ENCODE measurements at places on chromosomes 2 and 18.
A peak's percentile ranks its signal among the peaks of the same experiment; 100 is the strongest.

DNA sequence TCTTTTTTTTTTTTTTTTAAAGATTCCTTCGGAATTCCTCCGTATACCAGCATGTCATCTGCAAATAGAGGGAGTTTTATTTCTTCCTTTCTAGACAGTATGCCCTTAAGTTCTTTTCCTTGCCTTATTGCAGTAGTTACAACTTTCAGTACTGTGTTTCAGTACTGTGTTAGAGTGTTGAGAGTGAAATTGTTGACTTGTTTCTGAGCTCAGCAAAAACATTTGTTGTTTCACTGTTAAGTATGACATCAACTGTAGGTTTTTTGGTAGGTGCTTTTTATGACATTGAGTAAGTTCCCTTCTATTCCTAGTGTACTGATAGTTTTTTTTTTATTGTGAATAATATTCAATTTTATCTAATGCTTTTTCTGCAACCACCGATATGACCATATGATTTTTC, 43.9 kb downstream of the ACVR2A start:
- no peak for DNase-seq

DNA sequence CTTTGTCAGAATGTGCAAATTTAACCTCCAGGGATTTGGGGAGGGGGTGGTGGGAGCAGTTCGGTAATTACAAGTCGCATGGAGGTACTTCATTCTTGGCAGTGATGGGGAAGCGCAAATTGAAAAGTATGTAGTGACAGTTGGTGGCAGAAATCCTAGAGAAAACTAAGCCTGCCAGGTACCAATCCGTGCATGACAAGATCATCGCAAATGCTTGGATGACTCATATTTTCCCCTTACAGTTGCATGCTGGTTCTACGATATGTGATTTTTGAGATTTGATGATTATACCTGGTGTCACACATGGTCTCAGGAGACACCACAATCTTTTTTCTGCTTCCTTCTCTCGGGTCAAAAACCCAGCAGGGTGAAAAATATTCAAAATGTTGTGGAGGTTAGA, 479.7 kb upstream of the ID2 start:
- DNase-seq: no peak

DNA sequence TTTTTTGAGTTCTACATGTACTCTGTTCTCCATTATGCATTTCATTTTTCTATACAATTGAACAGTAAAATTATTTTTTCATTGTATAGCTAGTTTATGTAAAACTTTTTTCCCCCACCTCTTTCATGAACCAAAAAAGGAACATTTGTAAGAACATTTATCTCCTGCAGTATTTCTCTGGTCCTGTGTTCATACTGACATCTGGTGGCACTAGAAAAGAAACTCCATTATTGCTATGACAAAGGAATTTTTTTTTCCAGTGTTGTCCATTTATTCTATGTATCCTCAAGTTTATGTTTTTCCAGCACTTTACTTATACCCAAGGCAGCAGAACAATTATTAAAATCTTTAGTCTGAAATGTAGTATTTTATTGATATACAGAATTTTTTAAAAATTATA, 27.4 kb upstream of the CHAC2 start:
- DNase-seq: no peak

DNA sequence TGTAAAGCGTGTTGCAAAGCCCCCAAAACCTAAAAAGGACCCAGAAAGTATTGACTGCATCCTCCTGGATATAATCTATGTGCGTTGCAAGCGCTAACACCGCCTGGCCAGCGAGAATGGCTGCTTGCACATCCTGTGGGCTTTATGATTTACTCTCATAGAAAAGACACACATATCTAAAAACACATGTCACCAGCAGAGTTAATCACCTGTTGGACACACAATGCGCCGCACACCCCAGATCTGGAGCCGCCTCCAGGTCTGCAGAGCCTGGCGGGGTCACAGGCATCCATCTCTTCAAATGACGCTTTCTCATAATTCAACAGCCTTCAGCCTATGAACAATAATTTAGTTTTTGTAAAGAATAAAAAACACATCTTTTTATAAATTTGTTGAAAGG, 186.5 kb downstream of the RTP5 start:
- DNase-seq: no peak

- DNase-seq: peak; percentile 40
Observed at GRCh38 chr2:219475697-219476651, 22.7 kb upstream of the GMPPA start.

DNA sequence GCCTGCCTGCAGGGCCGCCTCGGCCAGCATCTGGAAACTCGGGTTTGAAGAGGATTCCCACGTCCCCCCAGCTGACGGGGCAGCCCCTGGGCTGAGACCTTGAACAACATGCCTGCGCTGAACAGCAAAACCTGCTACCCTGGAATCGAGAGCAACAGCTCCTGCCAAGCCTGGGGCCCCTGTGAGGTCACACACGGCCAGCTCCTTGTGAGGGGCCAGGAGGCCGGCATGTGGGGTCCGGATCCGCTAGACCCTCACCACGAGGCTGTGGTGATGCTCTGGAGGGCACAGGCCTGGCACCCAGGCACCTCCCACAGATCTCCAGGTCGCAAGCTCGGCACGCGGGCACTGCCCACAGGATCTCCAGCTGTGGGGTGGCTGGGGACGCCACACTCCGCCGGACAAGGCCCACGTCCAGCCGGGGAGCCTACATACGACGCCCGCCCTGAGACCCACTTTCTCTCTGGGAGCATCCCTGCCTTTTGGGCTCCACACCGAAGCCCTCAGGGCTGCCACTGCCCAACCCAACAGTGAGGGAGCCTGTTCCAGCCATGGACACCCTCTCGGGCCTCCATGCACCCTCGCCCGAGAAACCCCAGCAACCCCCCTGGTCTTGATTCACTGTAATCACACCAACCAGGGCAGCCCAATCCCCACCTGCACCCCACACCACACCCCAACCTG, 34.1 kb downstream of the SLC66A2 start:
- no peak for DNase-seq

DNA sequence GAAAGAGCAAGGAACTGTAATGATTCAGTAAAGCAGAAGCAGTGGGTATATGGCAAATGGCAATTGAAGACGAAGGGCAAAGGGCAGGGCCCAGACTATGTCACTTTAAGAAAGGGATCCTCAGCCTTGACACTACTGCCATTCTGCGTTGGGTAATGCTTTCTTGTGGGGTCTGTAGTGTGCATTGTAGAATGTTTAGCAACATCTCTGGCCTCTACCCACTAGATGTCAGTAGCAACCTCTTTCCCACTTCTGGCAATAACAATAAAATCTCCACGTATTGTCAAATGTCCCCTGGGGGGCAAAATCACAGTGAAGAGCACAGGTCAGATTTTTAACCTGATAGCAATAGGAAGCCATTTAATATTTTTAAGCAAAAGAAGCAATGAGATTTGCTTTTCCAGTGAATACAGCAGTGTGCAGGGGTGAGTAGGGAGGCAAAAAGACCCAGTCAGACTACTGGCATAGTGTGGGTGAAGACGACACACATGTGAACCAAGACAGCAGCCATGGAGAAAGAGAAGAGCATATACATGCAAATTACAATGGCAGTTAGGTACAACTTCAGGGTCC, 209.5 kb downstream of the DYM start:
- DNase-seq: no peak

DNA sequence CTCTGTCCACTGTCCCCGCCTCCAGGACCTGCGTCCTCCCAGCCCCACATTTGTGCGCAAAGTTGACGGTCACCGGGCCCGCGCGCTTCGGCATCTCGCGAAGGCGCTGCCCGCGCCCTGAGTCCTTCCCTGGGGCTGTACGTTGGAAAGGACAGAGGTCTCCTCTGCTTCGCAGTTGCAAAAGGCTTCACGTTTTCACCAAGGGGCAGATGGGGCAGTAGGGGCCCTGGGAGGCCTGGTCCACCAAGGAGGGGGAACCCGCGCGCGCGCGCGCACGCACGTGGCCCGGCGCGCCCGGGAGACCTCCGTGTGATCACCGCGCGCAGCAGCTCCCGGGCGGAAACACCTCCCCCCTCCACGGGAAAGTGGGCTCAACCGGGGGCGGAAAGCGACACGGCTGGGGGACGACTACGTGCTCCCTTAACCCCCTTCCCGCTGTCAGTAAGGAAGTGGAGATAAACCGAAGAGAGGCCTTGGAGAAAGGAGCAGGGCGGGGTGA, 21.9 kb downstream of the TEX44 start:
- DNase-seq: peak; percentile 65

DNA sequence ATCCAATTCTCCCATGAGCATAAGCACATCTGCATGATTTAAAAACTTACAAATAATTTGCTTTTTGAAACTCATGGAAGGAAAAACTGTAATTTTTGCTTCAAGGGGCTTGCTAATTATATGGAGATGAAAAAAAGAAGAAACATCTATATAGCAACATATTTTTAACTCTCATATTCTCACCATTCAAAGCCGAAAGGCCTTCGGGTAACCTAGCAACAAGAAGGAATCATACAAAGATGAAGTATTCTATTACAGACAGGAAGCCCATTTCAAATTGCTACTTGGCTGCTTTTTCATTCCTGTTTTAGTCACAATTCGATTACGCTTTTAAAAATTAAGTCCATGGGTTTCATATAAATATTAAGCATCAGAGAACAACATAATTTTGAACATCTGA, 39.2 kb upstream of the RNU4ATAC start:
- DNase-seq: no peak

- DNase-seq: peak; percentile 43
Observed at GRCh38 chr2:149040451-149040850, 2.0 kb downstream of the LYPD6B start.

DNA sequence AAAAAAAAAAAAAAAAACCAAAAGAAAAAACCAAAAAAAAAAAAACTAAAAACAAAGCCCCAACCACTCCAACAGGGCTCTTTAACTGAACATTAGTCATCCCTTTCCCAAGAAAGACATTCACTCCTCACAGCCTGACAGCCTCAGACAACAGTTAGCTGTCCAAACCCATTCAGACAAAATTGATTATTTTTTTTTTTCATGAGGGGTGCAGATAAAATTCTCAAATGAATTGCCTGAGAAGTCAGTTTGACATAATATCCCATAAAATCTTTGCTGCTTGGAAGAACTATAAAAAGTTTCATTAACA, 206.1 kb upstream of the REV1 start:
- no peak for DNase-seq

DNA sequence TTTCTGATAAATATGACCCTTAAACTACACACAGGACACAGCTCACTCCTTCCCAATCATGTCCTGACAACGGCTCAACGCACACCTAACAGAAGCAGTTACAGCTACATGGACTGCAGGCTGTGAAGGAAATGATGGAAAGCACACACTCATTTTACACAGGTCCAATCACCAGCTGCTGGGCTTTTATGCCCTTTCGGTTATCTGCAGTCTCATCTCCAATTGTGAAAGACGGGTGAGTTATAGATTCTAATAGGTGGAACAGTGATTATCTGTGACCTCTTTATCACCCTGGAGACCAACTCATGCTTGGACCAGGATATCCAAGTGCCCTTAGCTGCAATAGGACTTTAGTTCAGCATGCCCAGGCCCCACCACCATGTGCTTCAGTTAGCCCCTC, 110.4 kb upstream of the CREB1 start:
- no peak for DNase-seq

DNA sequence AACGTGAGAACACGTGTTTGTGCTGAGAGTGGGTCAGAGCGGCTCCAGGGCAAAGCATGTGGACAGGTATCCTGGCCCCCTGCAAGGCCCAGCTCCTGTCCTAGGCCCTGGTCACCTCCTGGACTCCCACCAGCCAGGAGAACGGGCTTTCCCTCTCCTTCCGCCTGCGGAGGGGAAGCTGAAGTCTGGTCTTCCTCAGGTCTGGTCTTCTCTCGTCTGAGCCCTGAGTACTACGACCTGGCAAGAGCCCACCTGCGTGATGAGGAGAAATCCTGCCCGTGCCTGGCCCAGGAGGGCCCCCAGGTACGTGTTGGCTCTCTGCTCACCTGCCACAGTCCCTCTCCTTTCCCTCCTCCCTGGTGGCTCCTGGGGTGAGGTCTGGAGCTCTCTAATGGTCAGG, 963 bp downstream of the GNLY start:
- no peak for DNase-seq

GRCh38 chr2:172039011-172039704, 39.4 kb downstream of the METAP1D start:
- no peak for DNase-seq

GRCh38 chr2:14567561-14567960, 65.0 kb upstream of the LRATD1 start:
- DNase-seq: no peak

DNA sequence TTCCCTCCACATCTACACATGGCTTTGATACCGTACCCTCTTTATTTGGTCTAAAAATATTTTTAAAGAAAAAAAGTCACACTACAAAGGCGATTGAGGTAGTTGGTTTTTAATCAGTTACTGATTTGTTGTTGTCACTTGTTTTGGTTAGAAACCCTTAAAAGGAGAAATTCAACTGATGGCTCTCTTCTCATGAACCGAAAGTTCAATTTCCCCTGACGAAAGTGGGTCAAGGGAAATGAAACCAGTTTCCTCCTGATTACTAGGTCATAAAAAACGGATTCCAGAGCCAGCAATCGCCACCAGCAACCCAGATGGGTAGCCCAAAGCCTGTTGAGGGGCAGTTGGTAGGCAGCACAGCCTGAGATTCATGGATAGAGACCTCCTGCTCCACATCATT, 63.2 kb downstream of the DLGAP1 start:
- peak; percentile 4 for DNase-seq
